Urothelium cell line (cell line): ENCODE measurements at places on chromosomes 1 and 21.
A peak's percentile ranks its signal among the peaks of the same experiment; 100 is the strongest.

GRCh38 chr1:9615316-9616063 lies 26.8 kb downstream of the TMEM201 start:
- peak; percentile 60 for DNase-seq

GRCh38 chr1:223231581-223231980 lies 88.5 kb upstream of the TLR5 start:
- no peak for DNase-seq

- no peak for DNase-seq
These were observed 1001.8 kb downstream of the KCNT2 start for GRCh38 chr1:195606483-195606882.

- DNase-seq: no peak
These were observed 1.3 kb downstream of the C1orf210 start for GRCh38 chr1:43284065-43284464.

- no peak for DNase-seq
These were observed 25.7 kb downstream of the LDLRAD1 start for GRCh38 chr1:53992085-53992874.

DNA sequence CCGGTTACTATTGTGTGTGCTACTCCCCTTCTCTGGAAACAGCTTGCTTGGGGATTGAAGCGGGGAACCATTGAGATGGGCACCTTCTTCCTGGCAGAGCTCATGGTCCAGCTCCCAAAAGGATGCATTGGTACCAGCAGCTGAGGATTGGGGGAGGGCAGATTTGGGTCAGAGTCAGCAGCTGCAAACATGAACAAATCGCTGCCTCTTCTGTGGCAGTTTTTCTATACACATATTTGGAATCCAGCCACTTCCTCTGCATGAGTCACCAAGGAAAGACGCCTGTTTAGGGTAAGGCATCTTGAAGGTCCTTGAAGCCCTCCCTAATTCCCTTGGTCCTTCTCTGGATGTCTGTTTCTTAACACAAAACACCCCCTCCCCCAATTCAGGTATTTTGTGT lies 104.7 kb downstream of the DAB1 start:
- peak; percentile 63 for DNase-seq

DNA sequence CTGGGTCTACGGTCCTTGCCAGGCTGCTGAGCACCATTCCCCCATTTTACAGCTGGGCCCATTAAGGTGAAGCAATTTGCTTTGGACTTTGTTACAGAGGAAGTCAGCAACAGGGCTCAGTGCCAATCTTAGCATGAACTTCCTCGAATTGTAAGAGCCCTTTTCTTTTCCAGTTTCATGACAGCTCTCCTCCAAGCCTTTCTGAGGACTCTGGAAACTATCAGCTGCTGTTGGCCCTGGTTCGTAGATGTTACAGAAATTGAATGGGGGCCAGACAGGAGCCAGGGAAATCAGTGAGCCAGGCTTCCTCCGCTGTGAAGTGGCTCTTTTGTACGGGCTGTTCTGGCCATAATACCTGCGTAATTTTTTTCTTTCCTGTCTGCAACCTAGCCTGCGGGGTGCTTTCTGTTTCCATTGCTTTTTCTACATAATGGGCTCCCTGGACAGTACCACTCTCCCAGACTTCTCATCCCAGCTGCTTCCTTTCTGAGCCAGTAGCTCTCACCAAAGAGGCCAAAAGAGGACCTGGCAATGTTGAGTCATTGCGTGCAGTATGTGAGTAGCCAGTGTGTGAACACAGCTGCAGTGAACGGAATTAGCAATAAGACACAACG lies 386.3 kb downstream of the DISC1 start:
- no peak for DNase-seq

DNA sequence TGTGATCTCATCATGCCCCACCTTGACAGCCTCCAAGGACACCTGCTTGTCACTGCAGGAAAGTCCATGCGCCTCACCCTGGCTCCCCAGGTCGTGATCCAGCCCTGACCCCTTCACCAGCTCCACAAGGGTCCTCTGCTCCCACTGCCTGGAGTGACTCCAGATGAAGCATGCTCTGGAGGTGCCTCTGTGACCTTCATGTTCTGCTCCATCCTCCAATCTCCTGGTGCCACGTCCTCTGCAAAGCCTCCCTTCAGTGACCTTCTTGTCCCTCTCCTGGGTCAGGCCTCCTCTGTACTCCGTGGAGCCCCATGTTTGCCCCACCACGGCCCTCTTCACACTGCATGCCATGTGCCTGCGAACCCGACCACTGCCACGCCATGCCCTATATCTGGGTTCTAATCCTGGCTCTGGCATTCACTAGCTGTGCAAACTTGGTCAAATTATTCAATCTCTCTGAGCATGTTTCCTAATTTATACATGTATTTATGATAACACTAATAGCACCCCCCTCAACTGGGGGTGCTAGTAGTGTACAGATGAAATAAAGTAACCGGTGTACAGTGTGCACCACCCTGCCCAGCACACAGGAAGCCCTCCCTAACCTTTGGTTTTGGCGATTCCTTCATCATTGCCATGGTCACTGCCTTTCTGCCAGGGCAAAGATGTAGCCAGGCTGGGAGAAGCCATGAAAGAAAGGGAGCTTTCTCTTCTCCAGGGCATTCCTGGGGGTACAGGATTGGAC lies 77.4 kb downstream of the STUM start:
- no peak for DNase-seq

DNA sequence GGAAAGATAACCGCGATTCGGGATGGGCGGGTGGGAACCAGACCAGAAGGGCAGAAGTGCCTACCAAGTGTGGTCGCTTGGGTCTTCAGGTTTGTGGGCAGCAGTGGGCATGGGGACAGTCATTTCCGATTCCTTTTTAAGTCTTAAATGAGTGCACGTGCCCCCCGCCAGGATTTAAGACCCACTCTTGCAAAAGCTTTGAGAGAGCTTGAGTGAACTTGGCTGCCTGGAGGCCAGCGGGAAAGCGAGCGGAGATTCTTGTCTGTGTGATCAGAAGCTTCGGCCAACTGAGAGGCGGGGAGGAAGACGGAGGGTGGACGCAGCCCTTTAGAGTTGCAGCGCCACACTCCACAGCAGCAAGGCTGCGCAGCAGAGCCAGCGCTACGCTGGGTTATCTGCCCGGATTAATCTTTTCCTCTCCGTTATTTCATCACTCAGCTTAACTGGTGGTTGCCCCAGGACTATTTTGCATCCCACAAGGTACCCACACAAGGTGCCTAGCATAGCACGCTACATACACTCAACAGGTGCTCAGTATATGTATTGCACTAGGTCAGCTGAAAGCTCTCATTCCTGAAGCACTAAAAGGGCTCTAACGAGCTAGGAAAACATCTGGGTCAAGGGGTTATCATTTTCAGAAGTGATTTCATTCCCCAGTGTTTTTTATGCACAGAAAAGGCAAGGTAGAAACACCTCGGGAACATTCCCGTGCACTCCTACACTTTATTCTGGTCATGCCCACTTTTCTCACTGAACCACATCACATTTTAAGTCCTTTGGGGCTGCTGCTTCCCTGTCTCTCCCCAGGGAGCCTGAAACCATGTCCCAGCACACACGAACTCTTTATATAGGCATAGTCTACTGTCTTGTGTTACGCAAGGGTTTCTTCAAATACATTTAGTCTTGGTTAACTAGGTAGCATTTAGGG lies 1.5 kb upstream of the BATF3 start:
- DNase-seq: no peak

DNA sequence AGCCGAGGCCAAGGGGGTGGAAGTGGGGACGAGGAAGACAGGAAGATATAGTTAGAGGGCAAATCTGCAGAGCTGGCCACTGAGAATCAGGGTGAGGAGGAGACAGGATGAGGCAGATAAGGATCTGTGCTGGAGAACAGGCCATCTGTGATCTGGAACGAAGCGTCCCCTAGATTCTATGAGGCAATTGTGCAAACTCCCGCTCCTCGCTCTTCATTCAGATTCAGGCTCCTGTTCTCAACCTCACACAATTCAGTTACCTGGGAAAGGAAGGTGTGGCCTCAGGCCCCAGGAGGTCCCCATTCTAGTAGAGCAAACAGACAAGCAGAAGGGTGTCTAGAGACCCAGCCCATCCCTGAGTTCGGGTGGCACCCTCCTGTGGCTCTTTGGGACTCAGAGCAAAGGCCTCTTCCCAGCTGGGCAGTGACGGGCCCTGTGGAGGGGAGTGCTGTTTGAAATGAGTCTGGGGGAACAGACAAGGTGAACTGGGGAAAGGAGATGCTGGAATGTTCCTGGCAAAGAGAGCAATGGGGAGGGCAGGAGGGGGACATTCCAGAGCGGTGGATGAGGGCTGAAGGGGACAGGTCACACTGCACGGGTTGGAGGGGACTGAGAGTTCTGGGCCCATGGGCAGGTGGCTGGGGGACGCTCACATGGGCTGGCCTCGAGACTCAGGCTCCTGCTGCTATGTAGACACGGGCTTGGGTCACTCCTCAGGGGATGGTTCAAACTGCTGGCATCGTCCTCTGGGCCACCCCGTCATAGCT lies 39.9 kb upstream of the AJAP1 start:
- DNase-seq: no peak

DNA sequence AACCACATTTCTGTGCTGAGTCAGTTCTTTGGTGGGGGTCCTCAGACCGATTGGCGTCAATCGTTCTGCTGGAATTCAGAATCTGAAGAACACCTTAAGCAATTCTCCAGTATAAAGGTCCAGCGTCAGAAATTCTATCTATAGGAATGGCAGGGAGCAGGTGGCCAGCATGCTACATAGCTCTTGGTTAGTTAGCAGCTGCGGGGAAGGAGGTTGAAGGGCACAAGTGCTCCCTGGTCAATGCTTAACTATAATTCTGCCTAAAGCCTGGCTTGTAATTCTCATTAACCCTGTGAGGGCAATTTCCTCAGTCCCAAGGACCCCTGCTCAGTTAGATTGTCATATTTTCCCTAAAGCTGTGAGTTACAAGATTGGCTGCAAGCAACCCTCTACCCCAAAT lies 54.3 kb upstream of the GALNT2 start:
- no peak for DNase-seq

DNA sequence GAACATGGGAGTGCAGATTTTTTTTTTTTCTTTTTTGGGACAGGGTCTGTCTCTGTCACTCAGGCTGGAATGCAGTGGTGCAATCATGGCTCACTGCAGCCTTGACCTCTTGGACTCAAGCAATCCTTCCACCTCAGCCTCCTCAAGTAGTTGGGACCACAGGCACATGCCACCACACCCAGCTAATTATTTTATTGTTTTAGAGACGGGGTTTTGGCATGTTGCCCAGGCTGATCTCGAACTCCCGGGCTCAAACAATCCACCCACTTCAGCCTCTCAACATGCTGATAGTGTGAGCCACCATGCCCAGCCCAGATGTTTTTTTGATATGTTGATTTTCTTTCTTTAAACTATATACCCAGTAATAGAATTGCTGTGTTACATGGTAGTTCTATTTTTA lies 57.7 kb downstream of the RGSL1 start:
- no peak for DNase-seq

DNA sequence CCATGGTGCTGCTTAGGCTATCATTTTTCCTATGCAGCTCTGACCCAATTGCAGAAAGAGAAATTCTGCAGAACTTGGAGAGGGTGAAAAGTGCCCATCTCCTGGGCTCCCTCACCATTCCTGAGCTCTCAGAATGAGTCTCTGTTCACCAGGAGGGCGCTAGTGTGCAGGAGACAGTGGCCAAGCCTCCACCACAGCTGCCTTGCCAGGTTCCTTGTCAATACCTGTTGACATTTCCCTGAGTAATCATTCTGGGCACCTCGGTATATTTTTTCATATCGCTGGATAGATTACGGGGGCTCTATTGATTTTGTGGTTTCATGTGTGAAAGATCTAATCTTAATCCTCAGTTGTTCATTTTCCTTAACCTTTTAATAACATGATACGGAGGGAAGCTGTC lies 13.0 kb upstream of the C8B start:
- no peak for DNase-seq

GRCh38 chr1:228747301-228747935 lies 12.1 kb downstream of the RHOU start:
- DNase-seq: no peak

- DNase-seq: no peak
These were observed 144.0 kb downstream of the KIF26B start for GRCh38 chr1:245298781-245299180.

GRCh38 chr1:119981496-119981895 lies 85.2 kb upstream of the ADAM30 start:
- no peak for DNase-seq

DNA sequence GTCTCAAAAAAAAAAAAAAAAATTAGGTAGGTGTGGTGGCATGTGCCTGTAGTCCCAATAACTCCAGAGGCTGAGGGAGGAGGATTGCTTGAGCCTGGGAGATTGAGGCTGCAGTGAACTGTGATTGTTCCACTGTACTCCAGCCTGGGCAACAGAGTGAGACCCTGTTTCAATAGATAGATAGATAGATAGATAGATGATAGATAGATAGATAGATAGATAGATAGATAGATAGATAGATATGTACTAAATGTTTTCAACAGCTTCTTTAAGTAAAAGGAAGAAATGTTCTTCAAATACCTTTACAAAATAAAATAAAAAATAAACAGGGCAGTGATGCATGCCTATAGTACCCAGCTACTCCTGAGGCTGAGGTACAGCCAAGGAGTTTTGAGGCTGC lies 9.8 kb downstream of the KIF1B start:
- DNase-seq: no peak

- no peak for DNase-seq
These were observed 16.3 kb upstream of the MTARC1 start for GRCh38 chr1:220770245-220770913.

DNA sequence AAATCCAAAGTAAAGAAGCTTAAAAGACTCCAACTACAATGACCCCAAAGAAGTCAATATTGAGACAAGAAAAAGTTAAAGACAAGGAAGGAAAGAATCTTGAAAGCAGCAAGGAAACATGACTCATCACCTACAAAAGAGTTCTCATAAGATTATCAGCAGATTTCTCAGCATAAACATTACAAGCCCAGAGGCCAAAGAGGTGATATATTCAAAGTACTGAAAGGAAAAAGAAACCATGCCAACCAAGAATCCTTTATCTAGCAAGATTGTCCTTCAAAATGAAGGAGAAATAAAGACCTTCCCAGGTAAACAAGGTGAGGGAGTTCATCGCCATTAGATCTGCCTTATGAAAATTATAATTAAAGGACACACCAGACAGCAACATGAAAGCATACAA lies 49.8 kb downstream of the CSMD2 start:
- DNase-seq: no peak

GRCh38 chr1:226545836-226546596 lies 2.5 kb upstream of the STUM start:
- DNase-seq: no peak

DNA sequence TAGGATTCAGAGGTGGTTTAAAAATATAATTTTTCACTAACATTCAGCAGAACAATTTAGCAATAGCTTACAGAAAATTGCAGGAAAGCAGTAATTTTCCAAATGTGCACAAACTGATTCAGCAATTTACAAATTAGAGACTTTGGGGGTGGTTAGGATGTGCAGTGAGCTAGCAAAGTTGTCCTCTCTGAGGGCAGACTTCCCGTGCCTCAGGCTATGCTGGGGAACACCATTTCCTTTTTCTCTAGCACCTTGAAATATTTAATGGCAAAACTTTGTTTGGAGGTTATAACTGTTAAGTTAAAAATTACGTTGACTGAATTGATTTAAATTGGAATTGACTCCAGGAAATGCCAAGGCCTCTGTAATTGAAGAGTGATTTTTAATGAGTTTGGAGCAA lies 258.9 kb downstream of the PTBP2 start:
- no peak for DNase-seq

- DNase-seq: no peak
These were observed 459.4 kb downstream of the NPHP4 start for GRCh38 chr1:5532811-5533210.
